ENCODE measurements at places on chromosomes 11 and 22.

- no peak for DNase-seq
Measured at GRCh38 chr22:42893371-42894150, 36.5 kb upstream of the ARFGAP3 start.

- no peak for DNase-seq
Measured at GRCh38 chr11:116325247-116325646, 447.5 kb downstream of the BUD13 start.

- no peak for DNase-seq
Measured at GRCh38 chr22:33789690-33790253, 130.5 kb downstream of the LARGE1 start.

DNA sequence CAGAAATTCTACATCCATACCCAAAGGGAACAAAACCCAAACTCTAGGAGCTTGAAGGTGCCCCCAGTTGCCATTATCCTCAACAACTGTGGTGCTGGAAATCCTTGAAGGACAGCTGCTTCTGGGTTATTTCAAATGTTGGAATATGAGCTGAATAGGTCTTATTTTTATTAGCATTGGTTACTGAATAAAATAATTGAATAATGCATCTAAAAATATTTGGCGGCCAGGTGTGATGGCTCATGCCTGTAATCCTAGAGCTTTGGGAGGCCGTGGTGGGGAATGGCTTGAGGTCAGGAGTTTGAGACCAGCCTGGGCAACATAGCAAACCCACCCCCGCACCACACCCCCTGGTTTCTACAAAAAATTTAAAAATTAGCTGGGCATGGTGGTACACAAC is 10.9 kb downstream of the PAMR1 start:
- no peak for DNase-seq

DNA sequence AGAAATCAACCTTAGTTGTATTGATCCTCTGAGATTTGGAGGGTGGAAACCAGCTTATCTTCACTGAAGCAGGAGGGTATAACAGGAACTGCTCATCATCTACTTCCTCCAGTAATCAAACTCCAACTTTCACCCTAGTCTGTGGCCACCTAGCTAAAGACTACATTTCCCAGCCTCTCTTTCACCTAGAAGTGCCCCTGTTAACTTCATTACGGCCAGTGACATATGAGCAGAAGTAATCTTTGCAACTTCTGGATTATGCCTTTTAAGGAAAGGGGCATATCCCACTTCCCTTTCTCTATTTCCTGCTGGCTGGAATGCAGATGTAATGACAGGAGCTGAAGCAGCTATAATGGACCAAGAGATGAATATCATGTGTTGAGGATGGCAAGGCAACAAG is 7.6 kb upstream of the VPS37C start:
- no peak for DNase-seq

DNA sequence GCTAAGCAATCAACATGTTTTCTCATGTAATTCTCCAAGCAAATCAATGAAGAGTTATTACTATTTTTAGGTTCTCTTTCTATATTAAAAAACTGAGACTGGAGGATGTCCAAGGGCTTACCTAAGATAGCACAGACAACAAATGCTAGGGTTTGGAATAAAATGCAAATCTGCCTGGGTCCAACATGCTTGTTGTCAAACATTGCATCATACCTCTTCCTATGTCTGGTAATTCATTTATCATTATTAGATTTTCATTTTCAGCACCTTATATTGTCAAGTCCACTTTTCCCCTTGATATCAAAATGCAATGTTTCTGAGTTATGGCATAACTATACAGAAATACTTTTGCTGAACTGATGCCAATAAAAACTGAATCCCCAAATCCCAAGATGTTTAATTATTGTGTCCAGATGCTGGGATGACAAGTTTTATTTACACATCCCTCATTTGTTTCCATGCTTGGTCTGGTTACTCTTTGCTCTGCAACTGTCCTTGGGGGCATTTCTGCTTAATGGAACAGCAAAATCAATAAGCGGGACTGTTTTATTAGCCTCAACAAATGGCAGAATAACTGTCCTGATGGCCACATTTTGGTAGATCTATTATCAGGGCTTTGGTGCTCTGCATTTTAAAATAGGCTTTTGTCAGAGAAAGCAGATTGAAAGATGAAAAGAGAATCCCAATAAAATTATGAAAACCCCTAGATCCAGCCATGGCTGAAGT is 86.0 kb downstream of the C11orf87 start:
- no peak for DNase-seq

DNA sequence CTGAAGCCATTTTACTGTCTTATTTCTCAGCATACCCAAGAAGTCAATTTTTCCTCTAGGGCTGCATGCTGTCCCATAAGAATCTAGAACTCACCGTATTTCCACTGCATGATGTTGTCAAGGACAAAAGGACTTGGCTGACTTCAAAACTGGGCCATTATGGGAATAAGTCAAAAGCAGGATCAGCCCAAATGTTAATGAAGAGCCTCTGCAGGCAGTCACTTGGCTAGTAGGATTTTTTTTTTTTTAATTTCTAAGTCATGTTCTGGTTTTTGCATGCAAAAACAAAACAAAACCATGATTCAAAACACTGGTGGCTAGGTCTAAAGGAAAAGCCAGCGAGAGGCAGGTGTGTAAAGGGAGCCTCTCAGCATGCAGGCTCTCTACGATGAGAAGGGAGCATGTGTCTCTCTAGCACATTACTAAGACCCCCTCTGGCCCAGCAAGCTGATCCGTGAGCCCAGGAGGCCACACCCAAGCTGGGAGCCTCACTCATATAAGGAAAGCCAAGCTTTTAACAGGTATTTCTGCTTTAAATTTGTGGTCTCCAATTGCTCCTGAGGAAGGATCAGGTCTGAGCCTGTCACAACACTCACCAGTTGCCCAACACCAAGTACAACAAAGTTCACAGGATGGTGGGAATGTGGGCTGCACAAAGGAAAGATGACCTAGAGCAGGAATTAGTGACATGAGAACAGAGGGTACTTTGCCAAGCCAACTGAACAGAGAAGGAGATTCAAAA is 21.4 kb upstream of the STK33 start:
- DNase-seq = no peak
